Hair follicular keratinocyte (primary cell): ENCODE measurements at places on chromosomes 7 and 10. TPM values are rescaled to one million over a fixed set of nuclear protein-coding genes. Genes with fewer than 3 reads are reported as not detected.

Gene ABCB1
- not detected in 2 replicates for total RNA-seq

Gene CYP3A5
- 0.53 and 2.3 TPM in 2 replicates for total RNA-seq

Gene EPO
- total RNA-seq: not detected in 2 replicates

Gene TWIST1
- total RNA-seq: 0.34 TPM in 1 of 2 replicates, not detected in the other

Gene PLAC9
- total RNA-seq: not detected in 2 replicates

Gene ACTA2
- 19.4 and 22.3 TPM in 2 replicates for total RNA-seq

Gene KAZALD1
- total RNA-seq: 0.15 and 0.23 TPM in 2 replicates

Gene ADAM22
- not detected in 2 replicates for total RNA-seq

Gene POMZP3
- 6.2 and 6.5 TPM in 2 replicates for total RNA-seq

Gene ITIH5
- total RNA-seq: not detected in 2 replicates

Gene ATRNL1
- not detected in 2 replicates for total RNA-seq

Gene TUBAL3
- total RNA-seq: 1.1 and 1.5 TPM in 2 replicates

Gene SEMA3E
- 0.08 and 0.23 TPM in 2 replicates for total RNA-seq

Gene RNF133
- not detected in 2 replicates for total RNA-seq

Gene GPR37
- 0.34 and 0.78 TPM in 2 replicates for total RNA-seq

Gene SERPINE1
- 244 and 431 TPM in 2 replicates for total RNA-seq

Gene VAX1
- not detected in 2 replicates for total RNA-seq

Gene AASS
- 14.2 and 14.9 TPM in 2 replicates for total RNA-seq

Gene PNLIPRP2
- not detected in 2 replicates for total RNA-seq

Gene CRHR2
- total RNA-seq: not detected in 2 replicates

Gene CPA5
- total RNA-seq: not detected in 2 replicates

Gene SAMD9
- 3.4 and 4.0 TPM in 2 replicates for total RNA-seq

Gene HOXA2
- total RNA-seq: 0.61 and 1.8 TPM in 2 replicates

Gene TRRAP
- 10.5 and 11.4 TPM in 2 replicates for total RNA-seq

Gene SH2D4B
- total RNA-seq: not detected in 2 replicates

Gene HMX2
- not detected in 2 replicates for total RNA-seq

Gene PAPOLB
- total RNA-seq: not detected in 2 replicates

Gene FFAR4
- total RNA-seq: not detected in 2 replicates

Gene CACNB2
- not detected in 2 replicates for total RNA-seq

Gene CALML3
- total RNA-seq: 58.4 and 62.7 TPM in 2 replicates

Gene CISD1
- total RNA-seq: 30.0 and 43.6 TPM in 2 replicates

Gene FLNC
- 0.11 and 0.16 TPM in 2 replicates for total RNA-seq

Gene SRGN
- total RNA-seq: 0.86 and 5.2 TPM in 2 replicates

Gene GDF10
- total RNA-seq: not detected in 2 replicates

Gene SLC26A3
- not detected in 2 replicates for total RNA-seq

Gene NFE2L3
- 7.6 and 8.0 TPM in 2 replicates for total RNA-seq

Gene PRF1
- total RNA-seq: not detected in 2 replicates

Gene NME8
- total RNA-seq: not detected in 2 replicates

Gene HPSE2
- not detected in 2 replicates for total RNA-seq

Gene NKX1-2
- 1.7 and 2.6 TPM in 2 replicates for total RNA-seq

Gene NCF1
- total RNA-seq: 1.9 and 2.8 TPM in 2 replicates

Gene PON1
- total RNA-seq: not detected in 2 replicates

Gene AVL9
- total RNA-seq: 18.0 and 18.5 TPM in 2 replicates

Gene NEURL1
- 0.15 and 0.23 TPM in 2 replicates for total RNA-seq

Gene TMEM176A
- 0.23 TPM in 1 of 2 replicates, not detected in the other for total RNA-seq

Gene IKZF1
- not detected in 2 replicates for total RNA-seq

Gene TET1
- total RNA-seq: 0.04 and 0.16 TPM in 2 replicates

Gene VENTX
- total RNA-seq: not detected in 2 replicates
